Karpas-422 (cell line): ENCODE measurements at places on chromosomes 12 and 14. TPM values are rescaled to one million over a fixed set of nuclear protein-coding genes. Genes with fewer than 3 reads are reported as not detected.

Gene CHGA
- not detected in 2 replicates for total RNA-seq

Gene ANO4
- not detected in 2 replicates for total RNA-seq

Gene BORCS5
- total RNA-seq = 6.4 and 10.0 TPM in 2 replicates

Gene GPN3
- total RNA-seq = 28.0 and 32.8 TPM in 2 replicates

Gene CNOT2
- total RNA-seq = 218 and 289 TPM in 2 replicates

Gene RIPK3
- total RNA-seq = 1.6 and 2.3 TPM in 2 replicates

Gene IAPP
- not detected in 2 replicates for total RNA-seq

Gene LRTM2
- total RNA-seq = not detected in 2 replicates

Gene TMEM233
- total RNA-seq = not detected in 2 replicates

Gene KRT6C
- total RNA-seq = not detected in 2 replicates

Gene DIO2
- 0.04 TPM in 1 of 2 replicates, not detected in the other for total RNA-seq

Gene KRT75
- total RNA-seq = not detected in 2 replicates

Gene MIP
- total RNA-seq = not detected in 2 replicates
